Smooth muscle cell of the brain vasculature (primary cell): ENCODE measurements at places on chromosomes 7 and 10.

DNA sequence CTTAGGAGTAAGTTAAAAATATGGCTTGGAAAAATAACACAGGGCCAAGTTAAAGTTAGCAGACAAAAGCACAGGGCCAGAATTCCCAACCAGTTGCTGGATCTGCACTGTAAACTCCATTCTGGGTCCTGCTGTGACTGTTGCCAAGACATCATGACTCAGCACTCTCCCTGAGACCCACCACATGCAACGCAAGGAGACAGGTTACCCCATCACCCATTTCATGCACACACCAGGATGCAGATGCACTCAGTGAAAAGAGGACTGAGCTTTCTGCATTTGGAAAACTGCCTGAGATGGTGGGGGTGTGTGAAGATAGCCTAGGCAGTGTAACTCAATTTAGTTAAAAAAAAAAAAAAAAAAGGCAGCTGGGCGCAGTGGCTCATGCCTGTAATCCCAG lies 97.6 kb upstream of the ZNF438 start:
- peak; percentile 90 for DNase-seq

GRCh38 chr7:13148548-13148947 lies 461.1 kb downstream of the ARL4A start:
- no peak for DNase-seq

DNA sequence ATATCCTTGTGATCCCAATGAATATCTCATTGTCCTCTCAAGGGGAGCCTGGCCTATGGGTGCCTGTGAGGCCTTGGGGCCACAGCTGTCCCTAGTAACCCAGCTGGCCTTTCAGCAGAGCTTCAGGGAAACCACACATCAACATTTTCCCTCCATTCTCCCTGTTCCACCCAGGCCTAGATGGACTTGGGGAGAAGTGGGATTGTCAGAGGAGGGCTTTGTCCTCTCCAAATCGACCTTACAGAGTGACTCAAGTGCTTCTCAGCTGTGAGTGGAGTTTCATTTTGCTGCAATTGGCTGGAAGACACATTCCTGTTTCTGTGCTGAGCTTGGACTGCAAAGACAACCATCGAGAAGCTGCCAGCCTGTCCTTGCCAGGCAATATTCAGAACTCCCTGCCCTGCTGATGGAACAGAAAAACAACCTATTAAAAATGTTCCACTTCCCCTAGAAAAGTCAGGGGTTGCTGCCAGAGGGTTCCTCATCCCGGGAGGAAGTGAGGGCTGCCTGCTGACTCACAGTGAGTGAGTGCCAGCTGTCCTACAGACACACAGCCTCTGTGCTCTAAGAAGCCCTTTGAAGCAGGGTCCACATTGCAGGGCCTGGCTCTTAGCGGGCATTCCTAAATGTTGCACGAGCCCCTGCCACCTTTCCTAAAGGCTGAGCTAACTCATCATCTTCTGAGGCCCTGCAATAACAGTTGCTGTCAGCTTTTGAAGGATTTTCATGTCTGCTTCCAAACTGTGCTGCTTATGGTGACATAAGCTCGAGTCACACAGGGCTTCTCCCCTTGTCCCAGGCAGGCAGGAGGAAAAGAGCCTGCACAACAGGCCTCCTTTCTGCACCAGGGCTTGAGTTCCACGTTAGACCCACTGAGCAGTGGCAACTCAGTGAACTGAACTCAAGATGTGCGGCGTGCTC lies 20.5 kb downstream of the STRA8 start:
- peak; percentile 6 for DNase-seq

GRCh38 chr7:53383131-53383530 lies 347.7 kb downstream of the POM121L12 start:
- no peak for DNase-seq

- no peak for DNase-seq
These were observed 190.6 kb downstream of the PTPN20 start for GRCh38 chr10:47101807-47102206.

- DNase-seq: no peak
These were observed 63.5 kb downstream of the GRK5 start for GRCh38 chr10:119270762-119271366.

- DNase-seq: no peak
These were observed 179.4 kb downstream of the CNTNAP2 start for GRCh38 chr7:146296028-146296427.

- no peak for DNase-seq
These were observed 679.6 kb downstream of the PARD3 start for GRCh38 chr10:34135515-34135914.

DNA sequence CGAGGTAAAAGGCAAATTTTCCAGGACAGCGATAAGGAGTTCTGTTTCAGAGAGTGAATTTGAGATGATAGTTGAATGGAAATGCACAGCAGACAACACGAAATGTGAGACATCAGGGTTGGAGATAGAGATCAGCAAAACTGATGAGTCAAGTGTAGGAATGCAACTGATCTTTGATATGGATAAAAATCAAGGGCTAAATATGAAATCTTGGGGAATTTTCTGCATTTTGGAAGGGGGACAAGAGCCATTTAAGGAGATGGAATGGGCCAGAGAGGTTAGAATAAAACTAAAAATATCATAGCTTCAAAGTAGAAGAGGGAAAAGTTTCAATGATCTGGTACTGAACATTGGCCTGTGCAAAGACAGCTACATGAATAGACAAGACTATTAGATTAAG lies 11.5 kb downstream of the CISD1 start:
- no peak for DNase-seq

GRCh38 chr10:130458509-130458908 lies 322.3 kb downstream of the GLRX3 start:
- no peak for DNase-seq

DNA sequence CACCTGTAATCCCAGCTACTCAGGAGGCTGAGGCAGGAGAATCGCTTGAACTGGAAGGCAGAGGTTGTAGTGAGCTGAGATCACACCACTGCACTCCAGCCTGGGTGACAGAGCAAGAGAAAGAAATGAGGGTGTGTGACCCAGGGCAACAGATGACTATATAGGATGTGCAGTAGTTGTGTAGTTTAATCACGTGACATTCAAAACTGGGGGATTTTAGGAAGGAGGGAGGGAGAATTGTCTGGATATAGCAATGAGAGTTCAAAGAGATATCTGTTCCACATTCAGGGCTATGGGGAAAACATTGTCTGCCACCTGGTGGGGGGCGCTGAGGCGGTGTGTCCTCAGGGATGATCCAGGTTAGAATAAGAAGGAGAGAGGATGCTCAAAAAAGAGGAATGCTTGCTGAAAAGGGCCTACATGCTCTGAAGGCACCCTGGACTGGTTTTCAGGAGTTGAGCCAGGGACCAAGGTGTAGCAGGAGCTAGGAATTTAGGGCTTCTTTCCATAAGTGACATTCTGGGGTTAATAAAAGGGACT lies 7.8 kb upstream of the ZYX start:
- no peak for DNase-seq
